ENCODE measurements at places on chromosomes 1 and 21.

- no peak overlapping the region for H3K4me3 ChIP-seq
- no peaks in the 10 kb centered on the region for H3K36me3 ChIP-seq
- no peak for DNase-seq
- H3K27ac ChIP-seq = no peak overlapping the region
Observed at GRCh38 chr1:66090859-66091457, 298.3 kb downstream of the PDE4B start.

DNA sequence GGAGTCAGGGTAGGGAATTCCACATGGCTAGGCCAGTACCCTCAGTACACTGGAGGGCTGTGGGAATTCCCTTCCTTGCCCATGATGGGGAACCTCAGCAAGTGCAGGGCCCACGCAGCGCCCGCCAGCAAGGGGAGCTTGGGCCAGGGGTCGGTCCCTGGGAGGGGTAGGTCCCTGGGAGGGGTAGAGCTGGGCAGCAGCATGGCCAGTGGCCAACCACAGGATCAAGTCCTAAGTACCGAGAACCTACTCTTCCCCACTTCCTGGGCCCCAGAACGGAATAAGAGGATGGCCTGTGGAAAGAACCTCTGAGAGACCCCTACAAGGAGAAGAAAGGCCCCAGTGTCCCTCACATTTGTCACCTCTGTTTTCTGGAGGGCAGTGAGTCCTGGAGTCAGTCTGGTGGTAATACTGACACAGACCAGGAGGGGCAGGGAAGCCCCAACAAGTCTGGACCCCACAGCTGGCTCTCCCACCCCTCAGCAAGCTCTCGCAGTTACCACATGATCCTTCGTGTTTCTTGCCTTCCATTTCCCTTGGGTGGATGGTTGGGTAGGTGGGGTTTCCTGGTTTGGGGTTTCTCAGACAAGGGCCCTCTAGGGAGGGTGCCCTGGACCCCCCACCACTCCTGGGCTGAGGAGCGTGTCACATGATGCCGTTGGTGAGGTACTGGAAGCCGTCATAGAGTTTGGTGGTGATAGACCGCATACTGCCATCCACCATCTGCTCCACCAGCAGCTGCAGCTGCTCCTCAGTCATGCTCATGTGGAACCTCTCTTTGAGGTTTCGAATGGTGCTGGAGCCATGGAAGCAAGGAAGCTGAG is 10.3 kb downstream of the ZNF687 start:
- H3K27ac ChIP-seq = no peak overlapping the region
- peaks cover 42% of the 10 kb centered on the region for H3K36me3 ChIP-seq
- DNase-seq = no peak
- no peak overlapping the region for H3K4me3 ChIP-seq
- no peaks in the 10 kb centered on the region for H3K27me3 ChIP-seq
- no peaks in the 10 kb centered on the region for H3K4me1 ChIP-seq

DNA sequence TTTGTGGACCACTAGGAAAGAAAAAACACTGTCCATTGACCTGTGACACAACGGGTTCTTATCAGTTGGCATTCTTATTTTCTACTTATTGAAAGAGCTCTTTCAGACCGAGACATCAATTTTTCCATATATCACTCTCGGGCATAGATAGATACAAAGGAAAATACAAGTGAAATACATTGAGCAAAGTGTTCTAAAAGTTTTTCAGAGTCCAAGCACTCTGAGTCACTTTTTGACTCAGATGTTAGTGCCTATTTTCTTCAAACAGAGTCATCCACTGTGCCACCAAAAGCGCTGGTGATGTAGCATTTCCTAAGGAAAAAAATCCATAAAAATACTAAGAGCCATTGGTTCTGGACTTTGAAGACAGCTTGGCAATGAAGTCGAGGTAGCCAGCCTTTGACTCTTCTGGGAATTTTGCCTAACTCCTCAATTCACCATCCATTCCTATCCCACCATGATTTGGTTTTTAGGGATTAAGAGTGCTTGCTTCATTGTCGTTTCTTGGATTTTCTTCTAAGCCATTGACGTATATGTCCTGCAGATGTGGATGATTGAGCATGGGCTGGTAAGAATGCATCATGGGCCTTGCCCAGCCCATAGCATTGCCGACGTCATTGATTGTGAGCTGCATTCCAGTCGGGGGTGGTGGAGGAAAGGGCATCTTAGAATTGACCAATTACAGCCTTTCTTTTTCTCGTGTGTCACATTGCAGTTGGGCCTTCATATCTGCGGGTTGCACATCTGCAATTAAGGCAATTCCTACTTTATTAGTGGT is 10.6 kb downstream of the GALNT2 start:
- H3K27ac ChIP-seq = no peak overlapping the region
- DNase-seq = no peak
- peaks cover under 1% of the 10 kb centered on the region for H3K27me3 ChIP-seq
- peaks cover 21% of the 10 kb centered on the region for H3K4me1 ChIP-seq
- H3K4me3 ChIP-seq = no peak overlapping the region

- H3K27me3 ChIP-seq = no peaks in the 10 kb centered on the region
- no peak overlapping the region for H3K27ac ChIP-seq
- no peak for DNase-seq
- H3K4me3 ChIP-seq = no peak overlapping the region
- H3K36me3 ChIP-seq = no peaks in the 10 kb centered on the region
Observed at GRCh38 chr21:16815243-16815642, 697.6 kb upstream of the CXADR start.

- H3K4me1 ChIP-seq = peaks cover 19% of the 10 kb centered on the region
- no peak overlapping the region for H3K27ac ChIP-seq
- no peaks in the 10 kb centered on the region for H3K36me3 ChIP-seq
- peaks cover 4% of the 10 kb centered on the region for H3K27me3 ChIP-seq
- DNase-seq = no peak
Observed at GRCh38 chr21:38915546-38915945, 109.8 kb downstream of the ETS2 start.

GRCh38 chr1:67441183-67441582 is 11.0 kb upstream of the SERBP1 start:
- H3K27me3 ChIP-seq = no peaks in the 10 kb centered on the region
- peaks cover 7% of the 10 kb centered on the region for H3K4me1 ChIP-seq
- no peaks in the 10 kb centered on the region for H3K36me3 ChIP-seq
- DNase-seq = no peak
- H3K27ac ChIP-seq = no peak overlapping the region
- no peak overlapping the region for H3K4me3 ChIP-seq

- no peaks in the 10 kb centered on the region for H3K36me3 ChIP-seq
- peaks cover 10% of the 10 kb centered on the region for H3K4me1 ChIP-seq
- no peak overlapping the region for H3K27ac ChIP-seq
- no peak overlapping the region for H3K4me3 ChIP-seq
- no peak for DNase-seq
Observed at GRCh38 chr1:58745666-58746065, 38.2 kb downstream of the JUN start.

DNA sequence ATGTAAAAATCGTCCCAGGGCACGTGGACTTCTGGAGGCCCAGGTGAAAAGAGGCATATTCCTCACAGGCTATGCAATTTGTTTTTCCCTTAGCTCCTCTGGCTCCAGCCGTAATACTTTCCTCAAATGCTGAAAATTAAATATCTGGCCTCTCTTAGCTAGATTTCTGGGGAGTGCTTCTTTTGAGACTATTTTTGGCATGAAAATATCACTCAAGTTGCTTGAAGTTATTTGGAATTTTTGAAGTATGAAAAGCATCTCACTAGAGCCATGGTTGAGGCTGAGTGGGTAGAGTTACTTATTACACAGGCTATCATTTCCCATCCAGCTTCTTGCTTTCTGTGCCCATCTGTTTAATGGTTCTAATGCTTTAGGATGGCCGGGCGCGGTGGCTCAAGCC is 59.7 kb downstream of the MYOM3 start:
- H3K4me3 ChIP-seq = no peak overlapping the region
- no peaks in the 10 kb centered on the region for H3K4me1 ChIP-seq
- no peak overlapping the region for H3K27ac ChIP-seq
- no peak for DNase-seq
- H3K27me3 ChIP-seq = peaks cover 4% of the 10 kb centered on the region

- H3K36me3 ChIP-seq = peaks cover 9% of the 10 kb centered on the region
- peaks cover 18% of the 10 kb centered on the region for H3K27me3 ChIP-seq
- DNase-seq = no peak
- no peak overlapping the region for H3K27ac ChIP-seq
- peak overlapping the region; percentile 7 for H3K4me3 ChIP-seq
Observed at GRCh38 chr1:205633421-205633976, 1.7 kb upstream of the ELK4 start.

DNA sequence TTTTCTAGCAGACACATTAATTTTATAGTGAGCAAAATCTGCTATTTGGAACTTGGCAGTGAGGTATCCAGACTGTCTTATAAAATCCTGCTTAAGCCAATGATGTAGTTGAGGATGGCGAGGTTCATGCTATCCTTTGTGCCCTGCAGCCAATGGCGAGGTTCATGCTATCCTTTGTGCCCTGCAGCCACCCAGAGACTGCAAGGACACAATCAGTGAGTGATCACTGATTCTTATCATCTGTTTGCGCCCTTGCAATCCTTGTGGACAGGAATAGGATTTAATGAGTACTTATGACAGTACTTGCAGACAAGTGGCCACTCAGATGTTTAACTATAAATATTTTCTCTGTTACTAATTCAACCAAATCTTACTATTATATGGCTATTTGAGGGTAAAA is 112.6 kb downstream of the EIF4G3 start:
- DNase-seq = no peak
- H3K27me3 ChIP-seq = no peaks in the 10 kb centered on the region
- H3K27ac ChIP-seq = no peak overlapping the region
- no peaks in the 10 kb centered on the region for H3K36me3 ChIP-seq
- peaks cover 2% of the 10 kb centered on the region for H3K4me1 ChIP-seq

GRCh38 chr1:34511802-34512201 is 243.0 kb upstream of the GJB5 start:
- no peak for DNase-seq
- H3K4me3 ChIP-seq = no peak overlapping the region
- H3K27ac ChIP-seq = no peak overlapping the region

DNA sequence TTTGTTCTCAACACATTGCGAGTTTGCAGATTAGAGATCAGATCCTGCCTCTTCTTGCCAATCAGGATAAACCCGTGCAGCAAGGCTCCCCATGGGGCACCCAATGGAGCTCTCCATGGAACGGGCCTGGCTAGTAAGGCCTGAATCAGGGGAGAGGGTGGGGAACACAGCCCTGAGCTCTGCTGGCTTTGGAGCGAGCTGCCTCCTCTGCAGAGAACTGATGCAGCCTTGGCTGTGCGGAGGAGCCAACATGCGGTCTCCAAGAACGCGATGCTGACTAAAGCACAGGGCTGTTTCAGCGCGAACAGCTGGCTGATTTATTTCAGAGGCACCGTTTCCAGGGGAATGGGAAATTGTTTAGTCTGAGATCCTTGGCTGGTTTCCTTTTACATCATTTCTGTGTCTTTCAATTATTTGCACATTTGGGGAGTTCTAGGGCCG is 139.7 kb downstream of the TSEN15 start:
- no peak overlapping the region for H3K27ac ChIP-seq
- H3K36me3 ChIP-seq = no peaks in the 10 kb centered on the region
- H3K4me1 ChIP-seq = no peaks in the 10 kb centered on the region
- no peak for DNase-seq
- peaks cover 25% of the 10 kb centered on the region for H3K27me3 ChIP-seq
- no peak overlapping the region for H3K4me3 ChIP-seq

- no peak for DNase-seq
- no peak overlapping the region for H3K27ac ChIP-seq
- H3K36me3 ChIP-seq = peaks cover 26% of the 10 kb centered on the region
Observed at GRCh38 chr1:46363121-46363520, 22.5 kb downstream of the NSUN4 start.

GRCh38 chr1:1422465-1423244 is 1.6 kb upstream of the ANKRD65 start:
- no peak for DNase-seq
- H3K36me3 ChIP-seq = no peaks in the 10 kb centered on the region
- H3K27me3 ChIP-seq = peaks cover 12% of the 10 kb centered on the region
- H3K4me3 ChIP-seq = no peak overlapping the region
- H3K27ac ChIP-seq = no peak overlapping the region

- H3K4me1 ChIP-seq = peaks cover 10% of the 10 kb centered on the region
- DNase-seq = peak; percentile 50
- H3K27me3 ChIP-seq = peaks cover 20% of the 10 kb centered on the region
- peak within 1 kb of the TSS; percentile 86 for H3K4me3 ChIP-seq
- no peaks in the 10 kb centered on the region for H3K36me3 ChIP-seq
Observed at GRCh38 chr1:215566556-215567490, at the start of gene KCTD3. KCTD3 (plus strand) TSS chr1:215567304; CDS start chr1:215567686, 382 bp downstream.

DNA sequence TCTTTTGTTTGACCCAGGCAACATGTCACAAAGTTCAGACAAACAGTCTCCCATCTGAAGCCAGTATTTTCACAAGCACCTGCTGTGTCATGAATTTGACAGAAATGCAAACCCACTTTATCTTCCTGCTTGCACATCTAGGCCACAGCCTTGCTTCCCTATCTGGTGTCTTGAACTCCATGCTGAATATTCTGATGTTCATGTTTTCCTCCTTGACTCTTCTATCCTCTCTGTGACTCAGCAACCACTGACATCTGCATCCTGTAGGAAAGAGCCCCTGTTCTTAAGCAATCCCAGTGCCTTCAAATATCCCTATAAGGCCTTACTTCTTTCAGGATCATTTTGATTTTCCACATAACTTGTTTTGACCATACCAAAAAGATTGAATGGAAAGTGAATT is 6.5 kb downstream of the CD55 start:
- DNase-seq = no peak
- no peak overlapping the region for H3K4me3 ChIP-seq
- peaks cover 48% of the 10 kb centered on the region for H3K4me1 ChIP-seq
- H3K27ac ChIP-seq = no peak overlapping the region

- no peaks in the 10 kb centered on the region for H3K36me3 ChIP-seq
- no peaks in the 10 kb centered on the region for H3K4me1 ChIP-seq
- H3K4me3 ChIP-seq = no peak overlapping the region
- H3K27ac ChIP-seq = no peak overlapping the region
- no peak for DNase-seq
Observed at GRCh38 chr1:204616641-204617040, 68.9 kb downstream of the LRRN2 start.

DNA sequence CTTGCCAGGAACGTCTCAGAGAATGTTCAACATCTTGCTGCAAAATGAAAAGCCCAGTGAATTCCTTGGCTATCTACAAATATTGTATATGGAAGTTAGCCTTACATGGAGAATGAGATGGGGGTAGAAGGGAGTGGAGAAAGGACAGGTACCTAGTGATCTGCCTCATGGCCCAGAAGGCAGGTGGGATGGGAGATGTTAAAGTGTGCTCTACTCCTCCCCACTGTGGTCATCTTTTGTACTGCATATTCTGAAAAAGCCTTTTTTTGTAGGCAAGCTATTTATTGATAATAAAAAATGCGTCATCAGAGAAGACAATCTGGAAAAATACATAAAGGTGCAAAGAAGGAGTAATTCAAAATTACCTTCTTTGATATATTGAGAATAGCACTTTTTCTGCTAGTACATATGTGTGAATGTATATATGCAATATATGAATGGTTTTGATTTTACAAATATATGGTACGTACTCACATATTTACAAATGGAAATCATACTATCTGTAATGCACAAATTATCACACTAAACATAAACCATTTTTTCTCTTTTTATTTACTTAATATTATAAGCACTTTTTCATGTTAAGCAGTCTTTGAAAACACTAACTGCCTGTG is 19.1 kb upstream of the SLC5A9 start:
- DNase-seq = no peak
- H3K27ac ChIP-seq = no peak overlapping the region
- no peaks in the 10 kb centered on the region for H3K4me1 ChIP-seq
- H3K27me3 ChIP-seq = peaks cover 2% of the 10 kb centered on the region
